ENCODE measurements at places on chromosomes 4 and X.

DNA sequence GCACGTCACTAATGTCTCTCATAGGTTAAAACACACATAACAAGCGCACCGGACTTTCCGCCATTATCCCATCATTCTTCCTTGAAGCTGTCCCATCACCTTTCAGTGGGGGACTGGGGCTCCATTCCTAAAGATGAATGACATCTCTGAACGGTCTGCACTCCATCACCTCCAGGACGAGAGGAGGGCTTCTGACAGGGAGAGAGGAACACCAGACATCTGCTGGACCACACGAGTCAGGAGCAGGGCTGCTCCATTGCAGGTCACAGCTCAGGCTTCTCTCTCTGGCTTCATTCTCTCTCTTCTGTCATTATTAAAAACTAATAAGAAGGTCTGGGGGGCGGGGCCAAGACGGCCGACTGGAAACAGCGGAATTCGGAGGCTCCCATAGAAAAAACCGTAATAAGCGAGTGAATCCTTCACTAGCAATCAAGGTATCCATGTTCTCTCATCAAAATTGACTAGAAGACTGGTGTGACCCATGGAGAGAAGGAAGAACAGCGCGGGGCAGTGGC lies 289.8 kb downstream of the LDB2 start:
- no peak for DNase-seq

DNA sequence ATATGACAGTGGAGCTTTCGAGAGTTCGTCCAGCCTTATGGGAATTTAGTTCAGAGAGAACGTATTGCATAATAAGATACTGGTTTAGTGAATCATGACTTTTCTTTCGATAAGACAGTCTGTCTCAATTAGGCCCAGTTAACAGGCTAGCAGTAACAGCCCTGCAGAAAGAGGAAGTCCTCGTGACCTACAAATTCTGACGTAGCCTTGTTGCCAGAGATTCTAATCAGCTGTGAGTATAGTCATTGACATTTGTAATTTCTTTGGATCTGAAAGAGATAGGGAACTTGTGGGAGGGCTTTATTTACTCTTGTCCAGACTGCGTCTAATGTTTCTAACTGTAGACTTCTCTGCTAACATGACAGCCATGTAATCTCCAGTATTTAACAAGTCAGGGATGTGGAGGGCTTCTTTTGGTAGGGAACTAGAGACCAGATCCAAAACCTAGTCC lies 15.8 kb downstream of the ART3 start:
- DNase-seq: peak; percentile 97

DNA sequence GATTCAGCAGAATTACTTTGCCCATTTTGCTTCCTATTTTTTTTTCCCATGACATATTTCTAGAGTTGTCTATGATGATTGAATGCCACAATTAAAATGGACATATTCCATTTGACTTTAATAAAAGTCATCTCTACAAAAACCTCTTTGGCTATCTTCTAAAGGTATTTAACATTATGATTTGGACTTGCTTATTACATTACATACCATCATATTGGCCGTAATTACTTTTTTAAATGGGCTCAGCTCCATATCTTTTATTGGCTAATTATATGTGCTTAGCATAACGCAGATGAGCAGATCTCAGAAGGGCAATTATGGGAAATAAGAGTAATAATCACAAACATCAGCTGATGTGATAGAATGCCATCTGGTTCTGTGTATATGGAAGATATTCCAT lies 4.5 kb upstream of the LNX1 start:
- DNase-seq: no peak

DNA sequence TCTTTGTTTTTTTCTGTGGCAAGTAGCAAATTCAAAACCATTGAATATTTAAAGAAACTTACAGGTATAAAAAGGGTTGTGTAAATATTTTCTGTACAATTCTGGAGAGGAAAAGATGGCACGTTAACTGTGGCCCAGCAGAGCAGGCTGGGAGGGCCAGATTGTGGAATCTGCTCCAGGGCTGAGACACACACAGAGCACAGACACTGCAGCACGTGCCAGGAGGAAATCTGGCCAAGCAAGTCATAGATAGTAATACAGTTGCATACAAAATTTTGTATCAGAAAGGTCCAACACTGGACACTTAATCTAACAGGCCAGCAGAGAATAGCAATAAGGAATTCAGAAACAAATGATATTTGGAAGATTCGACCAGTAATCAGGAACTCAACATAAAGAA lies 763.7 kb downstream of the PDHA2 start:
- DNase-seq: no peak

GRCh38 chr4:186666750-186667149 lies 56.9 kb downstream of the FAT1 start:
- no peak for DNase-seq

DNA sequence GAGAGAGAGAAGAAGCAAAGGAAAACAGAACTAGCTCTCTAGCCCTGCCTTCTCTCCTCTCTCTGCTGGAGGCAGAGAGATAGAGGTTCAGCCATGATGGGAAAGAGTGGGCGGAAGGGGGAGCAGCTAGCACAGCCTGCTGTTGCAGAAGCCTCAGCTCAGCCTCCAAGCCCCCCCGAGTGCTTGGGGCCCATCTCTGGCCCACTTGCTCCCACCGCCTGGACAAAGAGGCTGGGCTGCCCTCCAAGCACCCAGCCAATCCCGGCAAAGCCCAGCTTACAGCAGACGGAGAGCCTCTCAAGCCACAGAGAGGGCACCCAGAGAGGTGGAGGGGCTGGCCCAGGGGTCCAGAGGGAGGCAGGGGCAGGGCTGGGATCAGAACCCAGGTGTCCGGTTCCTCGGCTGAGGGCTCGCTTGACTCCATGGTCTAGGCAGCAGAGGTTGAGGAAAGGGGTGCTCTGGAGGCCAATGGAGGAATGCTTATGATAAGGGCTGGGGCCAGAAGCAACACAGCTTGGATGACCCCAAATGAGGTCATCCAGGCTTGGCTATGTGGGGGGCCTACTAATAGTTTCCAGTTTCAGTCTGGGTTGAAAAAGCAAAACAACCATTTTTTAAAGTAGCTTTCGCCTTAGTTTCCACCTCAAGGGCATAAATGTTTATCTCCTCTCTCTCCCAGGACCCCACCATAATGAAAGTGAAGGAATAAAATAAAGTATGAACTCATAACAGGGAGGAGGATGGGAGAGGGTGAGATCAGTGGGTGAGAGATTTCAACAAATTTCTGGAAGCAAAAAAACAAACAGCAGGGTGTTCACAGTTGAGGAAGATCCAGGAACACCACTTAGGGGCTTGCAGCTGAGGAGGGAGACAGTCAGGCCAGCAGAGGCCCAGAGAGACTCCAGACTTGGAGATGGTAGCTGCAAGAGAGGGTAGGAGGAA lies 24.9 kb upstream of the IQSEC2 start:
- no peak for DNase-seq

GRCh38 chrX:100973411-100973810 lies 3.9 kb downstream of the ARL13A start:
- DNase-seq: no peak

- DNase-seq: no peak
Measured at GRCh38 chrX:108442901-108443464, 3.3 kb downstream of the COL4A5 start.

GRCh38 chr4:68218044-68218443 lies 27.4 kb downstream of the TMPRSS11B start:
- DNase-seq: no peak

DNA sequence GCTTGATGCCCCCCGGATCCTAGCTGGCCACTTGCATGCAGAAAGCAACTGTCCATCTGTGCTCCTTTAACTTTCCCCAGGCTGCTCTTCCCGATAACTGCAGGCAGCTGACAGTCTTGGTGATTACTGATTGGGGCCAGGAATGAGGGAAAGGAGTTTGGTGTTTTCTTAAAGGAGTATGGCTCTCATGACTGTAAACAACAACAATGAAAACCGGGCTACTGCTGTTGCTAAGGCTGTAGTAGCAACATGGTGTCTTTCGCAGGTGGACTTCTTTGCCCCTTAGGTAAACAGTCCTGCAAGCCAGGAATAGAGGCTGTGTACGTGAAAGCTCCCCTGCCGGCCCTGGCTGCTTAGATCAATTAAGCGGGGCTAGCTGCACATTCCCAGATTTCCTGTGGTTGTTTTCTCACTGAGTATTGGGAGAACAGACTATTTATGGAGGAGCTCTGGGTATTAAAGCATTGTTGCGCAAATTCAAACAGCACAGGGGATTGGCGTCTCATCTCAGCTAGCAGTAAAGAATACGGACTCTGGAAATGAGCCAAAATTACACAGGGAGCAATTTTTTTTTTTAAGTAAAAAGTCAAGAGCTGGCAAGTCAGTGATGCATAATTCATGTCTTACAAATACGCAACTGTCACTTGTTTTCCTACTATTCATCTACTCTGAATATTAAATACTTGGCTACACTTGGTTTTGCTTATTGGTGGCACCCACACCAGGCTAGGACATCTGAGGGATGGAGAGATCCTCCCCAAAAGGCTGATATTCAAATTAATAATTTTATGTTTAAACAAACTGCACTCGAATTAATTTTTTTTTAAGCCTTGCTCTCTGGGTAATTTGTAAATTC lies 61.6 kb upstream of the NAP1L5 start:
- no peak for DNase-seq
